ENCODE measurements at places on chromosomes 4 and X.

DNA sequence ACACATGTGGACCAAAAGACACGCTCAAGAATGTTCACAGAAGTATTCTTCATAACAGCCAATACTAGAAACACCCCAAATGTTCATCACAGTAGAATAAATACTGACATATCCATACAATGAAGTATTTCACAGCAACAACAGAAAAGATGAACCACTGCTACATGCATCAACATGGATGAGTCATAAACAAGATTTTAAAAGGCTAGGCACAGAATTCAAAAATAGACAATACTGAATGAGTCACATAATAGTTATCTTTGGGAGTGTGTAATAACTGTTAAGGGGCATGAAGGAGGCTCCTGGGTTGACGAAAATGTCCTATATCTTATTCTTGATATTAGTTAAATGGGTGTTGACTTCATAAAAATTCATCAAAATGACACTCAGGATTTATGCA is 43.5 kb downstream of the CLOCK start:
- DNase-seq: peak; percentile 83

- DNase-seq: no peak
These were observed 642.6 kb upstream of the LCORL start for GRCh38 chr4:18664171-18664570.

DNA sequence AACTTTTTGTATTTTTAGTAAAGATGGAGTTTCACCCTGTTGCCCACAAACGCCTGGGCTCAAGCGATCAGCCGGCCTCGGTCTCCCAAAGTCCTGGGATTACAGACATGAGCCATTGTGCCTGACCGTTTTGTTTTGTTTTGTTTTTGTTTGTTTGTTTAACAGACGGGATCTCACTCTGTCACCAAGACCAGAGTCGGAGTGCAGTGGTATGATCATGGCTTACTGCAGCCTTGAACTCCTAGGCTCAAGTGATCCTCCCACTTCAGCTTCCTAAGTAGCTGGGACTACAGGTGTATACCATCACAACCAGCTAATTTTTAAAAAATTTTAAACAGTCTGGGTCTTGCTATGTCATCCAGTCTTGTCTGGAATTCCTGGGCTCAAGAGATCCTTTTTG is 53.5 kb downstream of the FNIP2 start:
- no peak for DNase-seq

DNA sequence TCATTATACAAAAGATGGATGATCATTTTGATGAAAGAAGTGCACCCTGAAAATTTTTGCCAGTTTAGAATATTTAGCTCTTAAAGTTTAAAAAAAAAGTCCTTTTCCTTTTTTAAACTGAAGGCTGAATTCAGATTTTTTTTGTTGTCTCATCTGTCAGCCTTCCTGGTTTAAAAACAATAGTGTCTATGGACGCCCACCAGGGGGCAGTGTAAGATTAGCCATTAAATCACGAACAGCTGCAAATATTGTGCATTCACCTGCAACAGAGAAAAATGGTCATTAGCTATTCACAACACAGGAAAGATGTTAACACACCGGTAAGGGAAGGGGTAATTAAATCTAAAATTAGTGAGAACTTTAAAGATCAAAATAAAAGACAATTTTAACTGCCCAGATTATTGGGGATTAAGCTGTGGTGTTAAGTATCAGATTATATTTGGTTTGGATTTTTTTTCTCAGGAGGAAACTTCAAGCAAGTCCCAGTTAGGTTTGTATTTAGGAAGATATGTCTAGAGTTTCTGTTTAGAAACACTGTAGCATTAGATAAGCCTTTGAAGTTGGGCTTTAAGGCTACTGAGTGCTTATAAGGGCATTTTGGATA is 4.4 kb upstream of the CXorf38 start:
- DNase-seq: peak; percentile 73
